HS-27A (cell line): ENCODE measurements at places on chromosomes 11 and 22.

GRCh38 chr11:58003036-58003435, 20.6 kb upstream of the OR9Q1 start:
- no peak for DNase-seq

DNA sequence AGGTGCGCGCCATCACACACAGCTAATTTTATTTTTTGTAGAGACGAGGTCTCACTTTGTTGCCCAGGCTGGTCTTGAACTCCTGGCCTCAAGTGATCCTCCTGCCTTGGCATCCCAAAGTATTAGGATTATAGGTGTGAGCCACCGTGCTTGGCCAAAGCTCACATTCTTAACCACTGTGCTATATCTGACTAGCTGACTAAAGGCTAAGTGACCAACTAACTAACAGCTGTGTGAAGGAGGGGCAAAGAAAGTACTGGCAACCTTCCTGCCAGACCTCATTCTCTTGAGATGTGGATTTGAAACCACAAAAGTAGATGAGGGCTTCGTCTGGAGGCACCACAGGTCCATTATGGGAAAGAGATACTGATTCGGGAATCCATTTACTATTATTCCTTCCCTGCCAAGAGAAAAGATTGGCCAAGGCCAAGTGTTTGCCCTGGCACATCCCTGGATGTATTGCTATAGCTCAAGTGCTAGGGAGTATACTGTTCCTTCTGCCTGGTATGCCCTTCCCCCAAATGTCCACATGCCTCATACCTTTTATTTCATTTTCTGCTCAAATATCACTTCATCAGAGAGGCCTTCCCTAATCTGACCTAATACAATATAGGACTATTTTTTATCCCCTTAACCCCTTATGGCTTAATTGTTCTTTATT, 52.7 kb upstream of the RRM1 start:
- no peak for DNase-seq

DNA sequence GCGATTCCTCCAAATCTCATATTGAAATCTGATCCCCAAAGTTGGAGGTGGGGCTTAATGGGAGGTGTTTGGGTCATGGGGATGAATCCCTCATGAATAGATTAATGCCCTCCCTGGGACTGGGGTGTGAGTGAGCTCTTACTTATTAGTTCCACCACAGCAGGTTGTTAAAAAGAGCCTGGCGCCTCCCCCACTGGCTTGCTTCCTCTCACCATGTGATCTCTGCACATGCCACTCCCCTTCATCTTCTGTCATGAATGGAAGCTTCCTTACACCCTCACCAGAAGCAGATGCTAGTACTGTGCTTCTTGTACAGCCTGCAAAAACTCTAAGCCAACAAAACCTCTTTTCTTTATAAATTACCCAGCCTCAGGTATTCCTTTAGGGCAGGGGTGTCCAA, 8.8 kb downstream of the RRAS2 start:
- no peak for DNase-seq

GRCh38 chr11:95121698-95122097, 32.1 kb downstream of the ENDOD1 start:
- DNase-seq: no peak

GRCh38 chr11:76236092-76236999, 30.0 kb upstream of the WNT11 start:
- DNase-seq: peak; percentile 59

GRCh38 chr11:20760811-20761210, 91.4 kb downstream of the NELL1 start:
- no peak for DNase-seq

DNA sequence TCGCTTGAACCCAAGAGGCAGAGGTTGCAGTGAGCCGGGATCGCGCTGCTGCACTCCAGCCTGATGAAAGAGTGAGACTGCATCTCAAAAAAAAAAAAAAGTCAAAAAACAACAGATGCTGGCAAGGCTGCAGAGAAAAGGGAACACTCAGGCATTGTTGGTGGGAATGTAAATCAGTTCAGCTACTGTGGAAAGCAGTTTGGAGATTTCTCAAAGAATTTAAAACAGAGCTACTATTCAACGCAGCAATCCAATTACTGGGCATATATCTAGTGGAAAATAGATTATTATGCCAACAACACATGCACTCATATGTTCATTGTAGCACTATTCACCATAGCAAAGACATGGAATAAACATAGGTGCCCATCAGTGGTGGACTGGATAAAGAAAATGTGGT, 89.7 kb downstream of the EFCAB6 start:
- DNase-seq: no peak

DNA sequence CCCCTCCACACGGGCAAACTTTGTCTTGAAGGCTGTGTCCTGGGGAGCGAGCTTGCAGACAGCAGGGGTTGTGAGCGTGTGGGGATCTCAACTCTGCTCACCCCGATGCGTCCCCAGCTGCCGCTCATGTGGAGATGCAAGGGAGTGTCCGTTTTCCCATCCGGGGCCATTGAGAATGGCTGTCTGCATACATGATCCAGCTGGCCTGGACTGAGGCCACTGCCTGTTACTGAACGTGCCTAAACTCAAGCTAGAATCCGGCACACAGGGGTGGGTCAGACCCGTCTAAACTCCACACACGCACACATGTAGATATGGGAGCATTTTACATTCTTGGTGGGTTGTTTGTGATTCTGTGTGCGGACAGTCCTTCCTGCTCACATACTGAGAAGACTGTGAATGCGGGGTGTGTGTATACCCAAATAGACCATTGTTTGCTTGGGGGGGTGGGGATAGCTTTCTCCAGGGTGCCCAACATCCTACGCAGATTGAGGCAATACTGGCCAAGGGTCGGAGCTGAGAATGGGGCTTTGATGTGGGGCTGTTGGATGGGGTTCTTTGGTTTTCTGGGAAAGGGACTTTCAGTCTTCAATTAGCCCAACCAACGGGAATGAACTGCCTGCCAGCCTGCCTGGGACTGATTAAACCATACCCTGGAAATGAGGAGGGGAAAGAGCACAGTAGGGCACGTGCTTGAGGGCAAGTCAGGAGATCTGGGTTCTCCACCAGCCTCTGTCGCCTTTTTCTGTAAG, 60.4 kb downstream of the ST3GAL4 start:
- DNase-seq: no peak

GRCh38 chr11:72069200-72069599, 11.1 kb downstream of the NUMA1 start:
- DNase-seq: no peak

GRCh38 chr11:1433977-1434640, 44.4 kb downstream of the BRSK2 start:
- DNase-seq: no peak

DNA sequence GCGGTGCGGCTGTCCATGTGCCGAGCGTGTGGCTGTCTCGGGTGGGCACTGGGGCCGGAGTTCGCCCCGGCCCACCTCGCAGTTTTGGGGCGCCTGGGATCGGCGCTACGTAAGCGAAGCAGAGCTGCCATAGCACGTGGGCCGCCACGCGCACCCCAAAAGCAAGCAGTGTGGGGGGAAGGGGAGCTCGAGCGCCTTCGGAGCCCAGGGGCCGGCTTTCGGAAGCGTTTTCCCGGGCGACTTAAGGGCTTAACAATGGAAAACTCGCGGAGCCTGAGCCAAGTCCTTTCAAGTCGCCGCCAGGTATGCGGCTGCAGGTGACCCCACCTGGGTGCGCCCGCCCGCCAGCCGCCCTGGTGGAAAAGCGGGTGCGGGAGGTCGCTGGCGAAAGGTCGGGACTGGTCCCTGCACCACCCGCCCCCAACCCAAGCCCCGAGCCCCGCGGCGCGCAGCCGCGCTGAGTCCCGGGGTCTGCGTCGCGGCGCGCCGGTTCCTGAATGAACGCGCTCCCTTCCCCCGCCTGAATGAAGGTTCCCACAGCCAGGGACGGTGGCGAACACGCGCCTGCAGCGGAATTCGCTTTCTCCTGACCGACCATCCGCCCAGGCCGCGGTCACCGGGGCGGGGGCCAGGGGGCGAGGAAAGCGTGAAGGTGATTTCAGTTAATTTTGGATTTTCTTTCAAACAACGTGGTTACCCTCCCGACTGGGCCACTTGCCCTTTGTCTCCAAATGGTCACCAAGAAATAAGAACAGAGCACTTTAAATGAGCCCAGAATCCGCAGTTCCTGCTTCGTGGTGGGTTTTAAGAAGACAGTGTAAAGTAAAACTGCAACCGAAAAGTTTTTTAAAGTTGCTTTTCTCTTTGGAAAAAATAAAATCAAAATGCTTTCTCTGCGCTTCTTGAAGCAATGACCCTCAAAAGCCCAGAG, 2.8 kb upstream of the CCND1 start:
- no peak for DNase-seq

- DNase-seq: peak; percentile 15
These were observed 11.7 kb downstream of the TECTA start for GRCh38 chr11:121112498-121113455.

DNA sequence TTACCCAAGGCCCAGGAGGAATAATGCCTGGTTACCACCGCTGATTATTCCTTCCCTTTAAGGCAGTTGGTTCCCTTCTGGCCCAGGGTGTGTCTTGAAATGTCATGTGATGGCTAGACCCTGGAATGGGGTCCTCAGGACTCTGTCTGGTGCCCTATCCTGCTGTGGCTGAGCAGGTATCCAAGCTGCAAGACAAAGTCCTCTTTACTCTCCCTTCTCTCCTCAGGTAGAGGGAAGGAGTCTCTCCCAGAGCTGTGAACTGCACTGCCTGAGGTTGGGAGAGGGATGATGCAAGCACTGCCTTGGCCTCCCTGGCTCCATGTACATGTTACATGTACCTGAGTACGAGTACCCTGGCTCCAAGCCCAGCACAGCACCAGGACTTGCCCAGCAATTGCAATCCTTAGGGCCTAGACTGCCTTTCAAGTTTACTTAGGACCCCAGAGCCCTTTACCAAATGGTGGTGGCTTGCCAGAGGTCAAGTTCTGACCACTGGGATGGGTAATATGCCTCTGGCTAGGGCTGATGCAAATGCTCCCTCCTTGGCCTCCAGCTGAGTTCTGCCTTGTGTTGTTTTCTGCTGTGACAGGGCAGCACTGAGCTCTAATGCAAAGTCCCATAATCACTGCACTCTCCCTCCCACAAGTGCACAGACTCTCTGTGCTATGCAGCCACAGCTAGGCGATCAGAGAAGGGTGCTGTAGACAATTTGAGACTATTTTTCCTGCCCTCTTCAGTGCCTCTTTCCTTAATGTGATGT, 20.7 kb upstream of the AQP11 start:
- DNase-seq: no peak

DNA sequence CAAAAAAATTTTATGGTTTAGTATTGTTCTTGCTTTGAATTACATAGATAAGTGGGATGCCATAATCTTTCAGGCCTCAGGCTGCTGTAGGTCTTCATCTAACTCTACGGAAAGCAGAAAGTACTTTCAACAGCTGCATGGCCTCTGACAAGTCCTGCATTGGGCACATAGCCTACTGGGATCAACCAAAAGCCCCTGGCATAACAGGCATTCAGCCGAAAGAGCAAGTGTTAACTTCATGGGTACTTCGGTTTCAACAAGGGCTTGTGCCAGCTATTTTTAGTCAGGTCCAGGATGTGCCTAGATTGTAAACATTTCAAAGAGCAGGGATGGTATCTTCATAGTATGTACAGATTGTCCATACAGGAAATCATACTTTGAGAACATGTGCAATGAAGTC, 3.1 kb downstream of the SLN start:
- DNase-seq: no peak

GRCh38 chr22:49724893-49725489, 102.7 kb downstream of the BRD1 start:
- no peak for DNase-seq

- no peak for DNase-seq
These were observed 11.3 kb upstream of the GDPD5 start for GRCh38 chr11:75536786-75537641.

GRCh38 chr11:115990004-115990447, 485.8 kb upstream of the CADM1 start:
- no peak for DNase-seq

GRCh38 chr11:6427516-6427915, 8.6 kb upstream of the APBB1 start:
- no peak for DNase-seq

DNA sequence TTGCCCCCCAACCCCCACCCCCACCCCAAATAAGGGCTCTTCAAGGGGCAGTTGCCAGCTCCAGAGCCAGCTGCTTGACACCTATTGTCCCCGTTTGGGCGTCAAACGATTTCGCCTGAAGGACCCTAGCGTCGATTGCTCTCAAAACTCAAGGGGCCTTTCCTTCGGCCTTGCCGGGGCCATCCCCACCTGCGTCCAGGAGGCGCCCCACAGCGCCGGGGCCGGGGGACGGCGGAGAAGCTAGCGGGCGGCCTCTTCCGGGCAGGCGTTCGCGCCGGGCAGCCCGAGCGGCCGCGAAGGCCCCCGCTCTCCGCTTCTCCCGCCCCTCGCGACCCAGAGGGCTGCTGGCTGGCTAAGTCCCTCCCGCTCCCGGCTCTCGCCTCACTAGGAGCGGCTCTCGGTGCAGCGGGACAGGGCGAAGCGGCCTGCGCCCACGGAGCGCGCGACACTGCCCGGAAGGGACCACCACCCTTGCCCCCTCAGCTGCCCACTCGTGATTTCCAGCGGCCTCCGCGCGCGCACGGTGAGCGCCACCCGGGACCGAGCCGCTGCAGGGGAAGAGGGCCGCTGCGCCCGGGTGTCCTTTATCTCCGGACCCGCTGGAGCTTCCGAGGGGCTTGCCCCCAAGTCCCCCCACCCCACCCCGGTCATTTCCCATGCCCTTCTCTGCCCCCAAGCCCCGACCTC, at the start of gene CAPRIN1:
Gene CAPRIN1, plus strand, starts transcription at position 383 of the 687 bp plus-strand sequence. CDS start 690 bp downstream, outside the sequence.
- peak; percentile 79 for DNase-seq

DNA sequence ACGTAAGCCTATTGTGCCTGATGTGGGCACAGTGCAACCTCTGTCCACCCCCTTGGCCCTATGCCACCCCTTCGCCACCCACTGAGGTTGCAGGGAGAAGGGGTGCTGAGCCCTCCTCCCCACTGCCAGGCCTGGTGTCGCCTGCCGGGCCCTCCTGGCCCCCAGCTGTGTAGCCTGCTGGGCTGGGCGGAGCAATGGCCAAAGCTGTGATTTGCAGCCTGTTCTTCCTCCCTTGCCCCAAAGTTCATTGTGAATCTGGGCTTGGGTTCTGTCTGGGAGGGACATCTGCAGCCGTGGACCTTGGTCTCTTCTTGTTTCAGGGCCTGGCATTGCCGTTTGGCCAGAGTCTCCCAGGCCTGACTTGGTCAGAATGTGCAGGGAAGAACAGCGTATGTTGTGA, 121.9 kb downstream of the PKNOX2 start:
- no peak for DNase-seq

DNA sequence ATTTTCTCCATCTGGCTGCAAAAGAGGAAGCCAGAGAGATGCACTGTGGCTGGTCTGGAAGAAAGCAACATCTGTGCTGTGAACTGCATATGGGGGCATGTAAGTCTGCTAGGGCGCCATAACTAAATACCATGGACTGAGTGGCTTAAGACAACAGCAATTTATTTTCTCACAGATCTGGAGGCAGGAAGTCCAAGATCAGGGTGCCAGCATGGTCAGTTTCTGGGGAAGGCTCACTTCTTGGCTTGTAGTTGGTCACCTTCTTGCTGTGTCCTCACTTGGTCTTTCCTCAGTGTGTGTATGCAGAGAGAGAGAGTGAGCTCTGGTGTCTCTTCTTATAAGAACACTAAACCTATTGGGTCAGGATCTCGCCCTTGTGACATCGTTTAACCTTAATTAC, 34.9 kb upstream of the POLD3 start:
- DNase-seq: no peak

GRCh38 chr22:49302530-49302929, 525.1 kb downstream of the BRD1 start:
- DNase-seq: no peak

GRCh38 chr22:23569291-23569690, 10.8 kb downstream of the IGLL1 start:
- no peak for DNase-seq
